Epithelial cell of proximal tubule (primary cell): ENCODE measurements at places on chromosomes 6 and 20. TPM values are rescaled to one million over a fixed set of nuclear protein-coding genes. Genes with fewer than 3 reads are reported as not detected.

- DNase-seq = no peak
Observed at GRCh38 chr20:8829256-8829655, 239.6 kb upstream of the PLCB4 start.

- no peak for DNase-seq
Observed at GRCh38 chr6:107488875-107489635, 862 bp upstream of the SOBP start.

DNA sequence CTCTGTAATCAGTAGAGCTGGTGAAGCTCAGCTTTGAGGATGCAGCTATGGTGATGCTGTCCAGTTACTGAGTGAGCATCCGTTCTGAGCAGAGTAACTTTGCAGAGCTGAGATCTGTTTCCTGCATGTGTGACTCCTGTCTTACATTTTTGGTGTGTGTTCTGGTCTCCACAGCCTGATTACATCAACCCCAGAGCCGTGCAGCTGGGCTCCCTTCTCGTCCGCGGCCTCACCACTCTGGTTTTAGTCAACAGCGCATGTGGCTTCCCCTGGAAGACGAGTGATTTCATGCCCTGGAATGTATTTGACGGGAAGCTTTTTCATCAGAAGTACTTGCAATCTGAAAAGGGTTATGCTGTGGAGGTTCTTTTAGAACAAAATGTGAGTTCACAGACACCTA lies 81.6 kb downstream of the FAM120B start:
- DNase-seq = no peak

DNA sequence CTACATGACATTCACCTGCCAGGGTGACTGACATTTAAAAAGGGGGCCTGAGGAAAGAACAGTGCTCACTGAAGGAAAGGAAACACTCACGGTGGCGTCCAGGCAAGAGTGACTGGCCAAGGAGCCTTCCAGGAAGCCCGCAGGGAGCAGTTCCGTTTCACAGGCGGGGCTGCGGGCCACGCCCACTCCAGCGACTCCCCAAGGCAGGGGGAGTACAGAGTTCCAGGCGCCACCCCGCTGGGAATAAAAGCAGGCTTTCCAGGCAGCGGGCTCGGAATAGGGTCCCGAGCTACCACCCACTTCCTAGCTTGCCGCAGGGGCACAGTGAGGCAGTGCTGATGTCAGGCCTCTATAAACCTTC lies 34.2 kb downstream of the PKIG start:
- no peak for DNase-seq

TUBB gene
- 1,157 and 1,940 TPM in 2 replicates for total RNA-seq
